Amniotic stem cell (primary cell): ENCODE measurements at places on chromosomes 2 and 18.

GRCh38 chr2:37323781-37324535 lies 675 bp downstream of the PRKD3 start:
- no peak for DNase-seq

DNA sequence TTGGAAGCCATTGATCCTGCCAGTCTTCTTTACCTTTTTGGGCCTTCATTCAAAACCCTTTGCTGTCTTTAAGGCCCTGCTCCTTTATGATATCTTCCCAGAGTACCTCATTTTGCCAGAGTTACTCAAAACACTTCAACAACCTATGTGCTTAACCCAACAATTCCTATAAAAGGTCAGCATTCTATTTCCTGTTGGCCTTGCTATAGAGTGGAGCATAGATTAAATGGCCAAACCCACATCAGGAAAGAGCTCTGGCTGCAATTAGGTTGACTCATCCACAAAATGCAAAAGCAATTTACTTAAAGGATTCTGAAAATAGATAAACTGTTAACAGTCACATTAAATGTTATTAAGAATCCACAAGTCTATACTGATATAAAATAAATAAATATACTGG lies 21.2 kb downstream of the MRPL33 start:
- DNase-seq, result peak; percentile 26

DNA sequence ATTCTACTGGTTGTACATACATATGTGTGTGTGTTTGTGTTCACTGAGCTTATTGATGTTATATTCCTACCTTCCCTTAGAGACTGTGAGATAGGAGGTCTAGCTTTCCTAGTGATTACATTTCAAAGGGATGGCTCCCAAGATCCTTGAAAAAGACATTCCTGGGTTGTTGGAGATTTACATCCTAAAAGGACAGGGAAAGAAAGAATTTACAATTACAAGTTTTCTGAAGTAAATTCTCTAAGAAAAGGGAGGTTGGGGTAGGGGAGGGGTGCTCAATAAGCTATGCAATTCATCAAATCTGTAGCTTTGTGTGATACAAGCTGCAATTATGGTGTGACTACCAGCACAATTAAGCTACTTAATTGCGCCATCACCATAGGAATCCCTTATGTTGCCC lies 284.3 kb downstream of the NUP35 start:
- no peak for DNase-seq

GRCh38 chr18:3584897-3585460 lies 135.0 kb downstream of the TGIF1 start:
- DNase-seq, result no peak

GRCh38 chr18:26210147-26210546 lies 16.1 kb upstream of the TAF4B start:
- DNase-seq, result no peak

GRCh38 chr2:197191177-197191939 lies 119.2 kb downstream of the ANKRD44 start:
- DNase-seq, result no peak

DNA sequence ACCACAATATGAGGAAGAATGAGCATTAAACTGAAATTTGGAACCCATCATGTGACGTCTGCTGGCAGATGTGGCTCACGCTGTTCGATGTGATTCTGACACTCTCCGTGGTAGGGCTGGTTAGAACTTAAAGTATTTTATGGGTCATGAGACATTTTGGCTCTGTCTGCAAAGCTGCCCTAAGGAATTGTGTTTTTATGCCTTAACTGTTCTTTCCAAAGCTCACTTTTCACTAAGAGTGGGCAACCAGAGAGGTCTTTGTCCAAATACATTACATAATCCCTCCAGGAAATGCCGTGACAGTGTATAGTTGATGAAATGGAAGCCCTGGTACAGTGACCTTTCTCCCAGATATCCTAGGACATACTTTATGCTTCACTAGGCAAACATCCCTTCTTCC lies 119.1 kb downstream of the AQP4 start:
- no peak for DNase-seq

DNA sequence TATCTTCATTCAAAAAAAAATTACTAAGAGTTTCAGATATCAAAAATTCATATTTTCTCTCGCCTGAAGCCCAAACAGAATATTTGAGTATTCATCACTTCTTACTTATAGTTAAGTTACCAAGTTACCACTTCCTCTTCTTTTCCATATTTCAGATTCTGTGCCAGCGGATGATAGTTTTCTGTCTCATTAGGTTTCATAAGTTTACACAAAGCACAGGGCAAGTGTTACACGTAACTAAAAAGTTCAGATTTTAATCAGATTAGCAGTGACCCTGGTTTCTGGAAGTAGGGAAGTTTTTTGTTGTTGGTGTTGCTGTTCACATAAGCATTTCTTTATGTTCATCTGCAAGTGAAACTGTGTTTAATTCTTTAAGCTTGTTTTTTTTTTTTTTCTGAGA lies 10.2 kb downstream of the AFTPH start:
- no peak for DNase-seq

GRCh38 chr18:57776354-57776753 lies 26.8 kb downstream of the ATP8B1 start:
- no peak for DNase-seq

DNA sequence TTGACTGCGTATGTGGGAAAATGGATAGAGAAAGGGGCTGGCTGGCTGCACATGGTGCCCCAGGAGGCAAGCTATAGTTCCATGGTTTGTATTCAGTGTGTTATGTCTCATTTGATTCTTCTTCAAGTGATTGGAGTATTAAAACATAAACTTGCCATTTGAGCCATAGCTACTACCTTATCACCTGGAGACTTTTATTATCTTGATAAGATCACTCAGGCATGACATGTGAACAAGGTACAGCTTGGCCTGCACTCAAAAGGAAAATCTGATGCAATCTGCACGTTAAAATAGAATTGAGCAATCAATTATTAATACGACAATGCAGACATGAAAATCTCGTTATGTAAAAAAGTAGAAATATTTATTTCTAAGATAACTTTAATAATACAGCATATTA lies 116.9 kb downstream of the RND3 start:
- no peak for DNase-seq

DNA sequence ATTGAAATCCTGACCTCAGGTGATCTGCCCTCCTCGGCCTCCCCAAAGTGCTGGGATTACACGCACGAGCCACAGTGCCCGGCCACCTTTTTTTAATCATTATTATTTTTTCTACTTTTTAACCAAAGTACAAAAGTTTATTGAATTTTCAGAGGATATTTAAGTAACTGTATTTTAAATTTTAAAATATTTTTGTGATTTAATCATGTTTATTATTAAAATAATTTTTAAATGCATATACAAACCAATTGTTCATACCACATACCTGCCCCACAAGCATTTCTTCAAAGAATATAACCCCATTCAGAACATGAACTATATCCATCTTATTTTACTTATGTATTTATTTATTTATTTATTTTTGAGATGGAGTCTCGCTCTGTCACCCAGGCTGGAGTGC lies 163.6 kb upstream of the MAP2 start:
- DNase-seq, result no peak

DNA sequence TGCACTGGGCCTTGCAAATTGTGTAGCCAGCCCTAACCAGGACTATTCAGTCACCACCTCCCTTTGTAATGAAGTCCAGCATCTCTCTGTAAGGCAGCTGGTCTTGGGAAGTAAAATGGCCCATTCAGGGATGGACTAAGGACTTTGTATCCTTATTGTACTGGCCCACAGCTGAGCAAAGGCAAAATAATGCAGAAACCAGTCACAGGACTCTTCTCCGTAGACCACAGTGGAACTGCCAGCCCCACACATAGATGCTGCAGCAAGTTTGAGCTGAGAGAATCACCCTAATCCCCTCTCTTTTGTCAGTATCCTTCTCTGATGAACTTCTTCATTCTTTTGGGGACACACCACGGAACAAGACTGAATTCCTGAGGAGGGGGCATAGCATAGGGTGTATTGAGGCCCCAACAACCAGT lies 73.6 kb upstream of the RTN4 start:
- no peak for DNase-seq

- no peak for DNase-seq
These were observed 18.1 kb upstream of the MGAT4A start for GRCh38 chr2:98749066-98749450.

DNA sequence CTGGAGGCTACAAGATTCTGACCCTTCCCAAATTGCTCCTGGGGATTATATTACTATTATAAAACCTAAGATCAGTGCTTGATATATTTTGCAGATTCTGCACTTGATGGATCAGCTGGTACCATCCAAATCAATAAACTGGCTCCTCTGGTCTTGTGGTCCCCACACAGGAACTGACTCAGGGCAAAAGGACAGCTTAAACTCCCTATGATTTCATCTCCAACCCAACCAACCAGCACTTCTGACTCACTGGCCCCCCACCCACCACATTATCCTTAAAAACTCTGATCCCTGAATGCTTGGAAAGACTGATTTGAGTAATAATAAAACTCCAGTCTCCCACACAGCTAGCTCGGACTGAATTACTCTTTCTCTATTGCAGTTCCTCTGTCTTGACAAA lies 82.1 kb downstream of the TMEM163 start:
- no peak for DNase-seq

GRCh38 chr2:7984693-7985353 lies 697.0 kb upstream of the ID2 start:
- DNase-seq, result no peak

GRCh38 chr2:185335879-185336278 lies 402.7 kb upstream of the FSIP2 start:
- DNase-seq, result no peak

DNA sequence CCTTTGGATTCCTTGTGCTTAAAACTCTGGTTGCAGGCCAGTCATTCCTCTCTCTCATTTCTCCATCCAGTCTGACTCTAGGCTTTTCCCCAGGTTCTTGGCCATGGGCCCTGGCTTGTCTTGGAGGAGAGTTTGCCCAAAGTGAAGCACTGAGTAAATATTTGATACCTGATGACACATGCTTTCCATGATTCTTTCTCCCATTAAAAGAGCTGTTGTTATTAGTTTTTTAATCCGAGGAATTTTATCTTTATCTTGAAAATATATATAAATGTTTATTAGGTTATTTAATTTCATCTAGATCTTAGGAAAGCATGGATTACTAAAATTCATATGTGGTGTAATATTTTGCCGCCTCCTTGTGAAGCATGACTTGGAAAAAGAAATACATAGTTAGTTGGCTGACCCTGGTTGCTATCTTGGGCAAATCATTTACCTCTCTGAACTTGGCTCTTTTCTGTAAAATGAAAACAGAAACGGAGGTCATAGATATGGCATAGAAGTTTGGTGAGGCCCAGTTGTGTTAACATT lies 650.1 kb downstream of the SLC4A3 start:
- peak; percentile 19 for DNase-seq

DNA sequence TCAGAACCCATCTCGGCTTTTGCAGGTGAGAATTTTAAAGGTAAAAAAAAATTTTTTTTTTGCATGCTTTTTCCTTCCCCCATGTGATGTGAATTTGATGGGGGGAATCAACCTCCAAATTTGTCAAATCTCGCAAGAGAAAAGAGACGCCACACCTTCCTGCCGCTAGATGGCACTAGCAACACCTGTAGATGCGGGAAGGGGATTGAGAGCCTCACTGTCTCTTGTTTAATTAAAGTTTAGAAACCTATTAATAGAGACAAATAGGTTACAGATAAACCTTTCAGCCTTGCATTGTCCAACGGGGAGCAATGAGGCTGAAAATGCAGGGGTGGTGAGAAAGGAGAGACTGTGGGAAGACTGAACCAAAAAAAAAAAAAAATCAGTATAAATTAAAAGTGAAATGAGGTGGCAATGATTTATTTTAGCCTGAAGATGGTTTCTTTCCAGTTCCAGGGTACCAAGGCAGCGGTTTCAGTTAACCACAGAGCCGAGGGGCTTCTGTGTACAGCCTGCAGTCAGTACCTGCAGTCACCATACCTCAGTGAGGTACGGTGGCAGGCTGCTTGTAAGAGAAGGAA lies 84.6 kb downstream of the NRP2 start:
- DNase-seq, result no peak

- no peak for DNase-seq
These were observed 14.9 kb downstream of the IL1B start for GRCh38 chr2:112821682-112822081.

DNA sequence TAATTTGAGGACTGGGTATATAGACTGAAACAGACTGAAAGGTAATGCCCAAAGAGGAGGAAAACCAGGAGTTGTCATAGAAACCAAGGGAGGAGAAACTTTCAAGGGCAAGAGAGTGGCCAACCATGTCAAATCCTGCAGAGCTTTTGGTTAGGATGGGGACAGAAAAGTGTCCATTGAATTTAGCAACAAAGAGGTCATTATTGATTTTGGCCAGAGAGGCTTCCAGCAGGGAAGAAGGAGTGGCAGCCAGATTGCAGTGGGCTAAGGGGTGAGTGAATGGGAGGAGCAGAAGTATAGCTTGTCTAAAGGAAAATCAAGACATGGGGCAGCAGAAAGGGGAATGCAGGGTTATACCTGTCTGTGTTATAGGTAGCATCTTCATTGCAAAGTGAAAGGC lies 194.0 kb downstream of the CAMKMT start:
- no peak for DNase-seq

- DNase-seq, result no peak
These were observed 934.1 kb upstream of the KLHL29 start for GRCh38 chr2:22450831-22451230.

DNA sequence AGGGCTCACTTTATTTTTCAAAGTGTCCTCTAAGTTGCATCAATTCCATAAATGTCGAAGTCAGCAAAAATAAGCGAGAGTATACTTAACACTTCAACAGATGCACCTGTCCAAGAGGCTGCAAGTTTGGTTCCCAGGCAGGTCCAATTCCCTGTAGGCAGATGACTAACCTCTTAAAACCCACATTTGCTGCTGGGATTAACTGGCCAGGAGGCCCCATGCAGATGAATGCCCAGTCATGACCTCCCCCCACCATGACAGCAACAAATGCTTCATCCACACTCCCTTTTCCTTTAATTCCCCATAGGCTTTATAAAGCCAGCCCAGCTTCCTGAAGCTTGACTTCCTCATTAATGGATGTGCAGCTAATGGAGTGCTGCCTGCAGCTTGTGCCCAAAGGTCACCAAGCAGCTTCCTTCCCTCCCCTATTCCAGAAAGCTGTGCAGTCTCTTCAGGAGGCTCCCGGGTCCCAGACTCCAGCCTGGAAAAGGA lies 35.7 kb downstream of the REEP1 start:
- DNase-seq, result no peak
